ENCODE measurements at places on chromosomes 5 and 9. TPM values are rescaled to one million over a fixed set of nuclear protein-coding genes. Genes with fewer than 3 reads are reported as not detected.

ESM1 gene
- not detected for total RNA-seq

FAM219A gene
- total RNA-seq: 18.5 TPM

CER1 gene
- total RNA-seq: not detected

MTAP gene
- 44.7 TPM for total RNA-seq

DNA sequence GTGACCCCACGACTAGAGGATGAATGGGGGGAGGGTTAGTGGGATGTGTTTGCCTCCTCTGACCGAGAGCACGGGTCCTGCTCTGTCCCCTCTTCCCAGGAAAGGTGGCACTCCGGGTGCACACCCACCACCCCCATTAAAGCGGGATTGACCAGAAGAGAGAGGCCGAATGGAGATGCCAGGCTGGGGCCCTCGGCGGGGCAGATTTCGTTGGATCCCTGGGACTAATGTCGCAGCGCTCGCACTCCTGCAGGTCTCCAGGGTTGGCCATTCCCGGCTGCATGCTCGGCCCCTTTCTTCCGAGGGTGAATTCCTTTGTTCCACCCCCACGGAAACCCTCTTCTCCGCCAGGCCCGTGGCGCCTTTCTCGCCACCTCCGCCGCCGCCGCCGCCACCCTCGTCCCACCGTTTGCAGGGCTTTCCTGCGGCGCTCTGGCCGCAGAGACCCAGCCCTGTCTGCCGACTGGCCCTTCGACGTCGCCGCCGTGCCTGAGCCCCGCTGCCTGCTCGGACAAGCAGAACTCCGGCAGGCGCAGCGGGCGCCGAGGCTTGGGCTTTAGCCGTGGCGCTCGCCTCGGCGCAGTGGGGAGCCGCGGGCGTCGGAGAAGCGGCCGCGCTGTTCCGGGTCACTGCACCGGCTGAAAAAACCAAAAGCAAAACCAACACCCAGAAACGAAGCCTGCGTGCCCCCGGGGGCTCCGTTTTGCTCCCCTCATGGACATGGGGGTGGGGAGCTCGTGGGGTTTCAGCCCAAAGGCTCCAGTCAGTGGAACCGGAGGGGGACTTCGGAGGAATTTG is 11.8 kb downstream of the LMX1B start:
- DNase-seq: no peak

GRCh38 chr5:55051357-55051756 is 27.3 kb downstream of the GZMK start:
- DNase-seq: no peak

- DNase-seq: no peak
These were observed 72.8 kb upstream of the NXNL2 start for GRCh38 chr9:88462191-88462590.
